ENCODE measurements at places on chromosomes 12 and 14. TPM values are rescaled to one million over a fixed set of nuclear protein-coding genes. Genes with fewer than 3 reads are reported as not detected.

DNA sequence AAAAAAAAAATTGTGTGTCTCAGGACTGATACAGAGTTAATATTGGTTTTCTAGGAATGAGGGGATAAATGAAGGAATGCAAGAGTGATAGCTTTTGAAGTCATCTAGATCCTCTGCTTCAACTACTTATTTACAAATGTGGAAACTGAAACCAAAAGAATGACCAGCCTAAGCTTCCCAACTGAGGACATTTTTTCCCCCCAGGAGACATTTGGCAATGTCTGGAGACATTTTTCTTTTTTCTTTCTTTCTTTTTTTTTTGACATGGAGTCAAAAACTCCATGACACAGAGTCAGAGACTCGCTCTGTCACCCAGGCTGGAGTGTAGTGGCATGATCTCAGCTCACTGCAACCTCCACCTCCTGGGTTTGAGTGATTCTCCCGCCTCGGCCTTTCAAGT, 15.3 kb downstream of the DLK1 start:
- no peak overlapping the region for H3K27ac ChIP-seq
- no peak overlapping the region for H3K4me3 ChIP-seq
- no peak for DNase-seq
- H3K36me3 ChIP-seq, result no peaks in the 10 kb centered on the region
- no peaks in the 10 kb centered on the region for H3K4me1 ChIP-seq
- H3K27me3 ChIP-seq, result no peaks in the 10 kb centered on the region

Gene ZC3H10
- total RNA-seq, result 2.1 TPM

GRCh38 chr12:40376533-40377267, 151.9 kb downstream of the LRRK2 start:
- H3K4me1 ChIP-seq, result no peaks in the 10 kb centered on the region
- no peaks in the 10 kb centered on the region for H3K27me3 ChIP-seq
- DNase-seq, result no peak
- H3K36me3 ChIP-seq, result no peaks in the 10 kb centered on the region
- no peak overlapping the region for H3K27ac ChIP-seq

DNA sequence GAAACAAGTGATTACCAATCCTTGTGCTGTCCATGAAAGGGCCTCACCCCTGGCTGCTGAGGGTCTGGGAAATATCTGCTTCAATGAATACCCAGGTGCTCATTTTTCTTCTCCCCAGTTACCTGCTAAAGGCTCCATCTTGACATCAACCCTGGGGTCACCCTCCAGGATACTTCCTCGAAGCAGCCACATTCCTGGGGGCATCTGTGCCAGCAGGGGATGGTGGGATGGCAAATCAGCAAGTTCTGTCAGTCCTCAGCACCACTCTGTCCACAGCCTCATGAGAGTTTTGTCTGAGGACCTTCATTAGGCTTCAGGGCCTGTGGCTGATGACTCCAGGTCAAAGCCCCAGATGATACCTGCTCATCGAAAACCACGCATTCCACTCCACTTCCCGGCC, 124.8 kb downstream of the ZFP36L1 start:
- H3K27ac ChIP-seq, result peak overlapping the region; percentile 80
- H3K4me3 ChIP-seq, result no peak overlapping the region
- peaks cover 87% of the 10 kb centered on the region for H3K4me1 ChIP-seq
- no peak for DNase-seq

Gene DLGAP5
- 0.08 TPM for total RNA-seq

GRCh38 chr14:33040372-33041140, 101.9 kb downstream of the NPAS3 start:
- H3K27me3 ChIP-seq, result no peaks in the 10 kb centered on the region
- H3K4me3 ChIP-seq, result no peak overlapping the region
- no peak overlapping the region for H3K27ac ChIP-seq
- no peaks in the 10 kb centered on the region for H3K36me3 ChIP-seq
- no peaks in the 10 kb centered on the region for H3K4me1 ChIP-seq
- DNase-seq, result no peak

DNA sequence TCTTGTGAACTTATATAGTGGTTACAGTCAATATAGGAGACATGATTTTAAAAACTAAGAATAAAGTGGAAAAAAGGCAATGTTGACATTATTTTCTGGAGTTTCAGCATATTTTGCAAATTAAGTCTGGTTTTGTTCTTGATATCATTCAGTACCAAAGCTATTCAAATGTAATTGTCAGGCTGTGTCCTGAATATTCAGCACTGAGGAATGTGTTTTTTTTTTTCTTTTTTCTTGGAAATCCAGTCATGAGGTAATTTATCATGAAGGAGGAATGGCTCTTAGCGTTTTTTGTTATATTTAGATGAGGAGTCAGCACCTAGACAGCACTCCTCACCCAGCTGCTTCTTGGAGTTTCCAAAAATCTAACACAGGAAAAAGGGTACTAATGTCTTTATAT, 225.5 kb downstream of the CCDC91 start:
- no peaks in the 10 kb centered on the region for H3K27me3 ChIP-seq
- DNase-seq, result no peak
- no peak overlapping the region for H3K4me3 ChIP-seq
- no peaks in the 10 kb centered on the region for H3K36me3 ChIP-seq
- no peak overlapping the region for H3K27ac ChIP-seq
- H3K4me1 ChIP-seq, result no peaks in the 10 kb centered on the region

Gene GALNT9
- 10.8 TPM for total RNA-seq

Gene MYH7
- 4,592 TPM for total RNA-seq

Gene PDZRN4
- total RNA-seq, result 1.6 TPM

GRCh38 chr12:27513155-27513824, 10.7 kb upstream of the PPFIBP1 start:
- no peaks in the 10 kb centered on the region for H3K36me3 ChIP-seq
- no peak overlapping the region for H3K4me3 ChIP-seq
- no peak overlapping the region for H3K27ac ChIP-seq

Gene FAR2
- total RNA-seq, result 10.0 TPM

Gene MYO1H
- total RNA-seq, result 0.63 TPM

GRCh38 chr12:7929083-7929792, 6.7 kb downstream of the SLC2A3 start:
- no peak for DNase-seq
- H3K36me3 ChIP-seq, result peaks cover 70% of the 10 kb centered on the region
- no peaks in the 10 kb centered on the region for H3K4me1 ChIP-seq
- H3K27me3 ChIP-seq, result no peaks in the 10 kb centered on the region

Gene CMTM5
- not detected for total RNA-seq

- no peak overlapping the region for H3K27ac ChIP-seq
- H3K4me3 ChIP-seq, result no peak overlapping the region
- no peaks in the 10 kb centered on the region for H3K36me3 ChIP-seq
- no peaks in the 10 kb centered on the region for H3K27me3 ChIP-seq
Observed at GRCh38 chr14:87901236-87901635, 91.7 kb downstream of the GALC start.

Gene TAS2R50
- total RNA-seq, result not detected

Gene PARP2
- 6.5 TPM for total RNA-seq

DNA sequence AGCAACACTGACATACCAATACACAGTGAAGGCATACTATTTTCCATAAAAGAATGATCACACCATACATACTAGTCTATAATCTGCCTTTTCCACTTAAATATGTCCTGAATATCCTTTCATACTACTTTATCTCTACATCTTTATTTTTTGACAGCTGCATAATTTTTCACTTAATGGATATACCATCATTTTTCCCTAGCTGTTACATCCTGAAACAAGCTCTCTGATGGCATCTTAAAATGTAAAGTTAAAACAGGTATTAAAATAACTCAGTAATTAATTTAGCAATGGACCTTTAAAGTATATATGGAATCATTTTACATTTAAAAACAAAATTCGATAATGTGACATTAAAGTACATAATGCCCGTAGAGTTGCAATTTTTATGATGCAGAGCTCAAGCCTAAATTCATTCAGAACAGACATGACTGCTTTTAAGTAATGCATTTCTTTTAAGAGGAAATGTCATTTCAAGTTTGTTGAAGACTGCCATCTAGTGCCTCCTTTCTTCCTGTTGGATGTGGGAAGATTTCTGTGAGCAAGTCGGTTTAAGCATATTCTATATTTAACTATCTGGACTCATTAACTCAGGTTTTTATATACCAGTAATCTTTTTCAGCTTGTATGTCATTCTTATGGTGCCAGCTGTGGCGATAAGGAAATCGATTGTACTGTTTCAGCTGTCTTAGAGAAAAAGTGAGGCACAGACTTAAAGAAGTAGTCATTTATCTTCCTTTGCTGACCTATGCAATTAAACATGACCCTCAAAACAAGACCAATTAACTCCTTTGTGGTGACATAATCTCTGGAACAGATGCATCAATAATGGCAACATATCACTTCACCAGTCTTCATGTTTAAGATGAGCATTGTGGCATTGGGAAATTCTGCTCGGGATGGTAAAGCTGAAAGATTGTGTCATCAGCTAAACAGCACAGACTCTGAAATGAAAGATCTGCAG, 20.3 kb downstream of the PRICKLE1 start:
- no peak overlapping the region for H3K27ac ChIP-seq
- no peak for DNase-seq
- no peak overlapping the region for H3K4me3 ChIP-seq
- no peaks in the 10 kb centered on the region for H3K27me3 ChIP-seq

GRCh38 chr14:94936401-94936892, 166.5 kb upstream of the GSC start:
- no peaks in the 10 kb centered on the region for H3K36me3 ChIP-seq
- peaks cover 19% of the 10 kb centered on the region for H3K4me1 ChIP-seq
- no peaks in the 10 kb centered on the region for H3K27me3 ChIP-seq
- peak; percentile 79 for DNase-seq

GRCh38 chr12:31923063-31923412, 36.2 kb upstream of the RESF1 start:
- DNase-seq, result no peak
- H3K27me3 ChIP-seq, result no peaks in the 10 kb centered on the region
- no peak overlapping the region for H3K27ac ChIP-seq

Gene RAP1B
- 74.6 TPM for total RNA-seq

Gene REM2
- not detected for total RNA-seq

GRCh38 chr12:93572712-93573551, 457 bp downstream of the SOCS2 start:
- DNase-seq, result no peak
- H3K27me3 ChIP-seq, result no peaks in the 10 kb centered on the region
- peaks cover 11% of the 10 kb centered on the region for H3K36me3 ChIP-seq

DNA sequence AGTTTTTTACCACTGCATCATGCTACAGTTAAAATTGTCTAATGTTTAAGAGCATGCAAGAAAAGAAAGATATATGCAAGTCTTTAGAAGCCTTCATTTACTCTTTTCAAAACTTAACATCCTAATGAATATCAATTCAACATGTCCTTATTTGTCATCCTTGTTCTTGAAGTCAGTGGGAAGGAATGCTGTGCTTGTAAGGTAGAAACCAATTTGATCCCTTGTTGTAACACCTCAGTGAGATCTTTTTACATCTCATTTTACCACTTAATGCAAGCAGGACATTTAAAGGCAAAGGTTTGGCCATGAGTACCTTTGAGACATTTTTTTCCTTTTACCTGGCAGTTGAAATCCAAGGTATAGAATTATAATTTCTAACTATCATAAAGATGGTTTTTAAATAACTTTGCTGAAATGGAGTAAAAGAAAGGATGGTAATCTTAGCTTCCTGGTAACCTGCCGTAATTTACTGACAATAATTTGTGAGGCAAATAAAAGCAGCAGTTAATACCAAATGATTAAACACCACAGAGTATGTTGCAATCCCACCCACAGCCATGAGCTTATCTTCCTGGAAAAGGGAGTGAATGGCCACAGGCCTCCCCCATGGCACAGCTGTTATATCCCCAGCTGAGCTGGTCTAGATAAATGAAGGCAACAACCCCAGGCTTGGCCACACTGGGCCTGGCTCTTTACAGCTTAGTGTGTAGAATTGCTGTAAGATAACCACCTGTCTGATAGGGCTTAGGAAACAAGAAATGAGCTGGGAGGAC, 33.2 kb upstream of the STRN3 start:
- H3K4me3 ChIP-seq, result no peak overlapping the region
- no peak overlapping the region for H3K27ac ChIP-seq
- H3K4me1 ChIP-seq, result no peaks in the 10 kb centered on the region
- no peaks in the 10 kb centered on the region for H3K27me3 ChIP-seq
- no peaks in the 10 kb centered on the region for H3K36me3 ChIP-seq

DNA sequence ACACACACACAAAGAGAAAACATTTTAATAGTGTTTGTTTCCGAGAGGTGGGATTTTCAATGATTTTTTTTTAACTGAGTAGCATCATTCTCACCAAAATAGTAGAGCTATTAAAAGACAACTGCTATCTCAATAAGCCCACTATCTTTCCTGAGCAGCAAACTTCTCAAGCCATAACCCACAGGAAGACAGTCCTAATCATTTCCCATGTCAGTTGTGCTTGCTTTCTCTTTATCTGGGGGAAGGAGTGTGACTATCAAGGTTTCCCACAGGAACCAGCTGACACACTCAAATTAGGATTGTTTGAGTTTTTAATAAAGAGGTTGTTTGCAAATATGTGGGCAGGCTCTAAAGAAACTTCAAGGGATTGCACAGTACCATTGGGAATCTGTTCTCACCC, 4.9 kb upstream of the MAX start:
- no peak overlapping the region for H3K27ac ChIP-seq
- no peak overlapping the region for H3K4me3 ChIP-seq
- no peaks in the 10 kb centered on the region for H3K36me3 ChIP-seq
- no peaks in the 10 kb centered on the region for H3K27me3 ChIP-seq

DNA sequence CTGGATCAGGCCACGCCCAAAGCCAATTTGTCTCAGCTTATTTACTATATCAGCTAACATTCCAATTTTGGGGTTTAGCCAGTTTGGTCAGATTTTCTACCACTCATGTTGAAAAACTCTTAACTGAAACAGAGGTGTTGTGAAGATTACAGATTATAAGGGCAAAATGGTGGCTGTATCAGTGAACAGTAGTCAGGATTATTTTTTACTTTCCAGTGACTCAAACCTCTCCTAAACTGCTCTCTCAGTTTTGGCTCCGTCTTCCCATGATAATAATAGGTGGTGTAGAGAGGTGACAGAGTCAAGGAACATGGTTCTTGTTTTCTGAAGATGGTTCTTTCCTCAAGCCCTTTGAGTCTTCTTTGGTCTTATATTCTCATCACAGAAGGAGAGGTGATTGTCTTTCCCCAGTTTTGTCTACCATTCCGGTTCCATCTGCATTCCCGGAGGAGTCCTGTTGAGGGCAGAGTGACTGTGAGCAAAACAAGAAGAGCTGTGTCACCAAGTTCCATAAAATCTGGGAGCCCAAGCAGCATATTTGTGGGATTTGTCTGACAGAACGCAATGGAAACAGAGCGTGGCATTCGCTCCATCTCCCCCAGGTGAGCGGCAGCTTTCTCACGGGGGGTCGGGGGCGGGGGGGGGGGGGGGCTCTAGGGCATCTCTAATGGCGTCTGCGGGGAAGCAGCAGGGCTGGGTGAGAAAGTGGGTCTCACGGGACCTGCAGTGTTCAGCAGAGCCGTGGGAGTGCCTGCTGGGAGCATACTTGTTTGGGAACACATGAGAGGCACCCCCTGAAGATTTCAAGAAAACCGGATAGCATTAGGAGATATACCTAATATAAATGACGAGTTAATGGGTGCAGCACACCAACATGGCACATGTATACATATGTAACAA, 59.1 kb downstream of the TBC1D30 start:
- no peak overlapping the region for H3K4me3 ChIP-seq
- no peak for DNase-seq
- H3K27ac ChIP-seq, result no peak overlapping the region
- no peaks in the 10 kb centered on the region for H3K27me3 ChIP-seq
- H3K4me1 ChIP-seq, result no peaks in the 10 kb centered on the region

GRCh38 chr14:61197416-61197815, 83.7 kb downstream of the TMEM30B start:
- H3K4me1 ChIP-seq, result no peaks in the 10 kb centered on the region
- DNase-seq, result no peak
- no peak overlapping the region for H3K27ac ChIP-seq
- H3K36me3 ChIP-seq, result no peaks in the 10 kb centered on the region

Measured in right atrium auricular region (tissue), 2 donors.